Activated CD4-positive, alpha-beta T cell treated with anti-CD3 and anti-CD28 coated beads, Interleukin-2, amount 50 U/mL, for 4 hours (primary cell): ENCODE measurements at places on chromosomes 1 and 21.

- no peak for DNase-seq
Measured at GRCh38 chr1:207815466-207815865, 63.6 kb downstream of the CD46 start.

GRCh38 chr21:25283720-25284119 lies 323.6 kb downstream of the MRPL39 start:
- no peak for DNase-seq

DNA sequence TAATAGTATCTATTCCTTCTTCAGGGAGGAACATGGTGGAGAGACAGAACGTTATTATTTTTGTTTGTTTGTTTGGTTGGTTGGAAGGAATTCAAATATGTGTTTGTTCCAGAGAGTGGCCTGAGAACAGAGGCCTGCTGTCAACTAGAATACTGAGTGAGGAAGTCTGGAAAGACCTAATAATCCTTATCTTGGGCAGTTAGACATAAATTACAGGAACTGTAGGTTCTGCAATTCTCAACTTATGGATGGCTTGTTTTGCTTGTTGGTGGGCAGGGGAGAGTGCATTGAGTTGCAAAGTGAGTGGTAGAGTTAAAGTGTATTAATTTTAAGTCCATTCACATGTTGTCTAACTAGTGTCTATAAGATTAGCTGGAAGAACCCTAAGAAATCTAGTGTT lies 197.6 kb downstream of the BACH1 start:
- no peak for DNase-seq

DNA sequence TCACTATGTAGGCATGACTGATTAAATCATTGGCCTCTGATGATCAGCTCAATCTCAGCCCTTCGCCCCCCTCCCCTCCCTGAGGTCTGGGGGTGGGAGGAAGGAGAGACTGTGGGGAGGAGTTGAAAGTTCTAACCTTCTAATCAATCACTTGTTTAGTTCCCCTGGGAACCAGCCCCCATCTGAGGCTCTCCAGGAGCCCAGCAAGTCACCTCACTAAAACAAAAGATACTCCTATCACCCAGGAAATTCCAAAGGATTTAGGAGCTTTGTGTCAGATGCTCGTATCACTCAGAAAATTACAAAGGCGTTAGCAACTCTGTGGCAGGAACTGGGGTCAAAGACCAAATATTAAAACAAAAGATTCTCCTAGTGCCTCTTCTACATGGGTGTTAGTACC lies 21.6 kb downstream of the SYF2 start:
- DNase-seq = no peak

GRCh38 chr1:81702903-81703302 lies 97.8 kb upstream of the ADGRL2 start:
- no peak for DNase-seq

- DNase-seq = peak; percentile 19
Measured at GRCh38 chr1:22709891-22710700, 543 bp upstream of the EPHB2 start.

- no peak for DNase-seq
Measured at GRCh38 chr1:43760745-43761317, 53.5 kb downstream of the ST3GAL3 start.

DNA sequence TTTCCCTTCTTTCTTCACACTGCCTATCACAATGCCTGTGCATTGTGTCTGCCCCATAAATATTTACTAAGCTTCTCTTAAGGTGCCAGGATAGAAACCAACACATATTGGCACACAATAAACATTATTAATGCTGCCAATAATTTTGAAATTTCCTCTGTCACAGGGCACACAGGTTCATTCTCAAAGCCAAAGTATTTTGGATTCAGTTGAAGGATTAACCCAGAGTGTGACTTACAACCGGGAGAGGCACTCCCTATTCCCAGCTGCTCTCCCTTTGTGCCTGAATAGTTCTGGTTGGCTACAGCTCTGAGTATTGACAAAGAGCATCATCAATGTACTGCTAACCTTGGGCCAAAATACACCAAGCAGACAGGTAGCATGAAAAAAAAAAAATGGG lies 46.6 kb upstream of the ATP1A1 start:
- no peak for DNase-seq

GRCh38 chr1:147822292-147822691 lies 61.9 kb upstream of the GJA5 start:
- DNase-seq = no peak

DNA sequence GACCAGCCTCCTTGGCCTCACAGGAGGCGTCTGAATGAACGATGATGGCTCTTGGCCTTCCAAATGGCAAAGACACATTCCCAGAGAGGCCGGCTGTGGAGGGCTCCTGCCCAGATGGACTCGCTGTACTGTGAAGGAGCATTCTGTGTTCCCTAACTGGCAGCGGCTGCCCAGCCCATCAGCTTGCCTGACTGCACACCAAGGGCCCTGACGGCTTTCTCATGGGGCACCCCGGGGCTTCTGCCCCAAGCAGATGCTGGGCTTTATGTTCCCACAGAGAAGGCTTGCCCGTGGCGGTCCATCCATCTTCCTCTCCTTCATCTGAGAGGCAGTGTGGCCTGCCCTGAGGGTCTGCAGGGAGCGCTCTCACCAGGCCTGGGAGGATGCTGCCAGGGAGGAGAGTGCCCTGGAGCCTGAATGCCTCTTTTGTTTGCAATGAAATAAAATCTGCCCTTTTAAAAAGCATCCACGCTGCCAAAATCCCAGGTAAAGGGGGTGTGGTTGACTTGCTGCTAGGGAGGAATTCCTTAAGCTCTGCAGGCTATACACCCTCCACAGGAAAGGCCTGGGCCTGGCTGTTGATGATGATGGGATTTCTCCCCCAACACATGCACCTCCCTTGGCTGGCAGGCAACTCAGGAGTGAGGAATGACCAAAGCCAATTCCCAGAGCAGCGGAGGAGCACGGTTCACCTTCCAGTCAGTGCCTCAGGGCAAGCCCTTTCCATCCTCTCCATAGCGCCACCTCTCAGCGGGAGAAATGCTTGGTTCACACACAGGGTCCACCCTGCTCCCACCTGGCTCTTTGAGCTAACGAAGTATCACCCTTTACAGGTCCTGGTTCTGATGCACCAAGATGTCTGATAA lies 84.6 kb upstream of the SSX2IP start:
- no peak for DNase-seq

DNA sequence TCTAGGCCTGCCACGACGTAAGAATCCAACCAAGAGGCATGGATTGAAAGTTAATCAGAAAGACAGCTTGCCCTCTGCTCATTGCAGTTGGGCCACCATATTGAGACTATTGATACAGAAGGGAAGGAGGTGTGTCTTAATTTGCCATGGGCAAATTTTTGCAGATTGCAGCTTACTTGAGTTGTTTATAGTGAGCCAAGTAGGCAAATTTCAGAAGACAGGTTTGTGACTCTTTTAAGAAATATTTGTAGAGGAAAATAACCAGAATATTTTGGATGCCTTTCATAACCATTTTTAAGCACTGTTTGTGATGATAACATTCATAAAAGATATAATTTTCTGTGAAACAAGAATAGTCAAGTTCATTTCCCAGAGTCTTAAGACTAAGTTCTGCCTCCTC lies 74.1 kb downstream of the PRDM2 start:
- DNase-seq = no peak

DNA sequence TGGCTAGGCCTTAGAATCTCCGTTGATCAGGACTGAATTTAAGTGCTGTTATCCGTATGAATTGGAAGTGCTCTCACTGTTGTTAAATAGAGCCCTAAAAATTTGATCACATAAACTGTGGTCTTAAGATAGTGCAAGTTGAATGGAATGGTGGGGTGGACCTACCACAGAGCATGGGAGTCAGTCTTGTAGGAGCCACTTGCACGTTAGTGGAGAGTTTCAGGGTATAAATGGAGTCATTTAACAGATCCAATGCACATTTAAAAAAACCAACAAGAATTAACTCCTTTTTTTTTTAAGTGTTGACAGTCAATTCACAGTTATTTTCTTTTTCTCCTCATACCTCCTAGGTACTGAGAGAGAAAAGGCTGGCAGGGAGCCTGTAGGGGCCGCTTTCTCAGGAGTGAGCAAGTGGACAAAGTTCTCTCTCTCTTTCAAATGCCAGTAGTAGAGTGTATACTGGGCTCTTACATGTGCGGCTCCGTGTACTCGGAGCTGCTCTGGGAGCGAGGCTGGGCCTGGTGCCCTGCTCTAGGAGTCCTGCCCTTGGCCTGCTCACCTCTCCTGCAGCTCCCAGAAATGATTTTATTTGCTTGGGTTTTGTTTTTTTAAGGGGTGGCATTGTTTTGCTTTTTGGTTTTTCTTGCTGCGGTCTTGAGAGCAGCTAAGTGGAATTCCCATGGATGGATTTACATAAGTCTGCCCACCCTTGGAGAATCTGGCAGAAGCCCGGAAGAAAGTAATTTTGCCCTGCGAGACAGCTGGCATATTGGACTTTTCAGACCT lies 91.3 kb downstream of the ATP5PO start:
- DNase-seq = no peak

GRCh38 chr21:45764792-45765191 lies 121.3 kb downstream of the PCBP3 start:
- no peak for DNase-seq

GRCh38 chr1:17236779-17237560 lies 11.9 kb upstream of the PADI3 start:
- peak; percentile 92 for DNase-seq

DNA sequence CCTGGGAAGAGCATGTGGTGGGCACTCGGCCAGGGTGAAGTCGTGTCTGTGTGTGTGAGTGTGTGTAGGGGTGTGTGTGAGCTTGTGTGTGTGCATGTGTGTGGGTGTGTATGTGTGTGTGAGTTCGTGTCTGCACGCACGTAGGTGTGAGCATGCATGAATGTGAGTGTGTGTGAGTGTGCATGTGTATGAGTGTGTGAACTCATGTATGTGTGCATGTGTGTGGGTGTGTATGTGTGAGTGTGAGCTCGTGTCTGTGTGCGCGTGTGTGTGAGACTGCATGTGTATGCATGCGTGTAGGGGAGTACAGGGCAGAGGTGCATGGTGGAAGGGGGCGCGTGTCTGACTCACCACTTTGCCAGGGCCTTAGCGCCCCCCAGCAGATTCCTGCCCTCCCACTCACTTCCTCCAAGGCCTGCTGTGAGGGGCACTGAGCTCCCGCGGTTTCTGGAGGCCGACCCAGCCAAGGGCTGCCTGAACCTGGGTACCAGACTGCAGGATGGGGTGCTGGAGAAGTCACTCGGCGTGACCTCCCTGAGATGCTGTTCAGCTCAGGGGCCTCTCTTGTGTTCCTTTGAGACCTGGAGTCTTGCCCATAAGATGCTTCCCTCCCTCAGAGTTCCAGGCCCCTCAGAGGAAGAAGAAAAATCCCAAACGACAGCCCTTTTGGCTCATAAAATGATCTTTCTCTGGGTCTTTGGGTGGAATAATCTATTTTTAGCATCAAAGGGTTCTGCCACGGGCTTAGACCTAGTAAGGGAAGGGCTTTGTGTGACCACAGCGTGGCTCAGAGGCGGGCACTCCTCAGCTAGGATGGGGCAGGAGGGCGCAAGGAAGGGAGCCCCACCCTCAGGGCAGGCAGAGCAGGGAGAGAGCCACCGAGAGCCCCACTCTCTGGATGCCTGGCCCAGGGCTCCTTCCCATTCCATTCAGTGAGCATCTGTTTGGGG lies 41.1 kb upstream of the RUNX3 start:
- no peak for DNase-seq

DNA sequence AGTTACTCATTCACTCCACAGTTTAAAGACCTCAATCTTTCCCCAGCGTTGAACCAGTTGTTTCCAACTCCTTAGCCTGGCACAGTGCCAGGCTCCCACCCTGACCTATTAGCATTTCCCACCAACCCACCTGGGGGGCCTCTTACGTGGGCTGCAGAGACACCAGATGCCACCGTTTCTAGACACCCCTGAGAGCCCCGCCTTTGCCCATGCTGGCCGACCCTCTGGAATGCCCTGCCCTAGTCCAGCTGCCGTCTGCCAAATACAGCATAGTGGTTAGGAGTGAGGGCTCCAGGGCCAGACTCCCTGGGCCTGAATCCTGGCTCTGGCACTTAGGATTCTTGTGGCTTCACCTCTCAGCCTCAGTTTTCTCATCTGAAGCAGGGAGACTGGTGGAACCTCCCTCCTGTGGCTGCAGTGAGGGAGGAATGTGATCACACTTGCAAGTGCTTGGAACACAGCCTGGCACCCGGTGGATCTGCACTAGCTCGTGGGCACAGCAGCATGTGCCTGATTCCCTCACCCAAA lies 65.2 kb downstream of the TMCO4 start:
- no peak for DNase-seq

- DNase-seq = peak; percentile 28
Measured at GRCh38 chr1:11749203-11749689, 12.7 kb upstream of the C1orf167 start.
